ENCODE measurements at places on chromosomes 3 and 15.

DNA sequence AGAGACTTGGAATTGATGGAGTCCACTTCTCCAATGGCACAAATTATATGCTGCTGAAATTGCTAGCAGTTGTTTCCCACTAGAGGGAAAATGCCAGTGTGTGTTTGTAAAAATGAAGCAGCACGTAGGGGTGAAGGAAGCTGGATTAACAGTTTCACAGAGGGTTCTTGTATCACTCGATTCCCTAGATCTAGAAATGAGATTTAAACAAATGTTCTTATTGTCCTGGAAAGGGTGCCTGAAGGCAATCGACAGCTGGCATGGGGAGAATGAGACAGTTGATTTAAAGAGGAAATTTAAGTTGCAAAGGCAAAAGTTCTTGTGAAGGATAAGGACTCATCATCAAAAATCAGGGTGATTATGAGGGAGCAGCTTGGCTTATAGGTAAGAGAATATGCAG is 234.8 kb upstream of the ARPP21 start:
- peak; percentile 13 for DNase-seq

DNA sequence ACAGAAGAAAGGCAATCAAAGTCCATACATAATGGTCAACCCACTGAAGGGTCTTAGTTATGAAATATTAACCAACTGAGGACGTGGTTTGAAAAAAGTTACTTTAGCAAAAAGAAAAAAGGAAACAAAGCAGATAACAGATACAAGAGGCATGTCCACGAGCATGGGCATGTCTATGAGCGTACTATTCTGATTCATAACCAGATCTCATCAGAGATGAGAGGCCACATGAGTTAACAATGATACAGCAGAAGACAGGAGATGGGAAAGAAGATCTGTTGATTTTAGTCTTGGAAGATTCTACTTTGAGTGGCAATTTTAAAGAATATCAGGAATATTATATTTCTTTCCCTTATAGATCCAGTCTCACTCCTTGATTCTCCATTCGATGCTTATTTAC is 262.9 kb upstream of the SLITRK3 start:
- no peak for DNase-seq

DNA sequence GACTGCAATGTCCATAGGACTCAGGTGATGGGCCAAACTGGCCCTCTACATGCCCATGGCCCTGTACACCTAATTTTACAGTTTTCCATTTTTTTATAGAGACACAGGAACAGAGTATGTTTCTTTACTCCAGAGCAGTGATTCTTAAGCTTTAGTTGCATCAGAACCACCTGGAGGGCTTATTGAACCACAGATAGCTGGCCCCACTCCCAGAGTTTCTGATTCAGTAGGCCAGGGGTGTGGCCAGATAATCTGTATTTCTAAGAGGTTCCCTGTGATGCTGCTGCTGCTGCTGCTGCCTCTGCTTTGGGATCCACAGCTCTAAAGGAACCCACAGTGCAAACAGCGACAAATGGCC is 5.1 kb downstream of the RBP1 start:
- peak; percentile 43 for DNase-seq

DNA sequence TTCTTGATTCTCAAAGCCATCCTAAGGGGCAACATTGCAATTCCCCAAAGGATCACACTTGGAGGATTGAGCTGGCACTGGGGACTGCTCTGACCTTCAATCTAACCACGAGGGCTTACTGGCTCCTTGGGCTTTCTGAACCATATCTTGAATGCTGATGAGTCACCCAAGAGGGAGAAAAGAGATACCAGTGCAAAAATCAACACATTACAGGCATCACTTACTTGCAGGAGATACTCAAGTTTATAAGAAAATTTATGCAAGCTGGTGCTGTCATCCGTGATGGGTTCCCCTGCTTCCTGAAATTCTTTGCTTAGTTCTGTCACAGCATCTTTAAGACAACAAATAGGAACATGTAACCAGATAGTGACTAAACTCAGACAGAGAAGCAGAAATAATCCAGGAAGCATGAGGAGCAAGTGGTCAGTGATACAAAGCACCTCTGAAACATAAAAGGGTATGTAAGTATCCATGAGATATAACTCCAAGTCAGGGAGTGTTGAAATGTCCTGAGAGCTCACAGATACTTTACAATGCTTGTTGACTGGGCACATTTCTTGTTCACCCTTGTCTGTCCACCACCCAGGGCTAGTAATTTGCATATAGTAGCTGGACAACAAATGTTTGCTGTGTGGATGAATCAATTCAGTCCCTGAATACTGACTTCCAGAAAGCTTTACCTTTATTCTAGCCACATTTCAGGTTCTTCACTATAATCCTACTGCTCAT is 14.1 kb downstream of the FYCO1 start:
- DNase-seq: peak; percentile 50

- no peak for DNase-seq
Observed at GRCh38 chr3:113649174-113649845, 47.1 kb downstream of the USF3 start.

- DNase-seq: no peak
Observed at GRCh38 chr15:62559381-62559733, 394.3 kb upstream of the C2CD4B start.

- DNase-seq: no peak
Observed at GRCh38 chr3:123951522-123952447, 9.2 kb downstream of the CCDC14 start.

- DNase-seq: no peak
Observed at GRCh38 chr15:69843900-69844304, 253.8 kb downstream of the TLE3 start.

- peak; percentile 60 for DNase-seq
Observed at GRCh38 chr3:14329116-14329830, 73.1 kb upstream of the SLC6A6 start.

- DNase-seq: no peak
Observed at GRCh38 chr3:156923349-156923748, 97.2 kb downstream of the LEKR1 start.

DNA sequence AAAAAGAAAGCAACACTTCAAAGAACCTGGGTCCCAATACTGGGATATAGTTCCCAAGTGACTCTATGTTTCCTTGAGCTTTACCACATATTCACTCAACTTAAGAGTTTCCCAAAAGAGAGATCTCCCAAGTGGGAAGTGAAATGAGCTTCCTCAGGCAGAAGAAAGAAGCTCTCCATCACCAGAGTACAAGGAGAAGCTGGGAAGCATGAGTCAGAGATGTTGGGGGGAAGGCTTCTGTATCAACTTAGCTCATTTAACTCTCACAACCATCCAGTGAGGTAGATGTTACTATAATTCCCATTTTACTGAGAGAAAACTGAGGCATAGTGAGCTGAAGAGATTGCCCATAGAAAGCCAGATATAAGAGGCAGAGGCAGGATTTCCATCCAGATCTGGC is 47.0 kb upstream of the TRIM42 start:
- DNase-seq: peak; percentile 45

DNA sequence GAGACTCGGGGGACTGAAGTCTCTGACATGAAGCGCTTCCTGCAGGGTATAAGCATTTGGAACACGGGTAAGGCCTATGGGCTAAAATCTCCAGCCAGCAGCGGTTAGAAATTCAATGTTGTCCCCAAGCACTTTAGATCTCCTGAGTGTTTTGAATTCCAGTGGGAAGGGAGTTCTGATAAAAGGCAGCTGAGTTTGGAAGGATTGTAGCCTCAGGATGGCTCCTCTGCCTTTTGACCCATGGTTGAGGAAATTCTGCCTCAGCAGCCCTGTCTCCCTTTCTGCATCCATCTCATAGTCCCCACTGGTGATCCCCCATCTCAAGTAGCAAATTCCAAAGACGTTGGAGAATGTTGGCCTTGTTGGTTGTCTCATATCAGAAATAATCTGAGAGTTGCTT is 24.2 kb upstream of the HACD2 start:
- DNase-seq: no peak

DNA sequence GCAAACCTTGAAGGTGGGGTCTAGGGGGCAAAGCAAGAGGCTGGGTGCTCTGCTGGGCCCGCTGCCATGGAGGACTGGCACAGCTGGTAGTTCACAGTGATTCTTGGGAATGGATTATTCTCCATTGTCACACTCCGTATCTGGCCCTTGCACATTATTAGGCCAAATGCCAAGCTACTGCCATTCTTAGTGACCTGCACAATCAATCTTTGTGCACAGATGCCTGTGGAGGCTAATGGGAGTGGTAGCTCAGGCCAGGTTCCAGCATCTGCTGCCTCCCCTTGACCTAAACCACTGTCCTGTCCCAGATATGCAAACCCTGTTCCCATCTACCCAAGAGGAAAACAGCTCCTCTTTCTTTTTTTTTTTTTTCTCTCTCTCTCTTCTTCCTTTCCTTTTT is 67.5 kb downstream of the TIPARP start:
- no peak for DNase-seq

DNA sequence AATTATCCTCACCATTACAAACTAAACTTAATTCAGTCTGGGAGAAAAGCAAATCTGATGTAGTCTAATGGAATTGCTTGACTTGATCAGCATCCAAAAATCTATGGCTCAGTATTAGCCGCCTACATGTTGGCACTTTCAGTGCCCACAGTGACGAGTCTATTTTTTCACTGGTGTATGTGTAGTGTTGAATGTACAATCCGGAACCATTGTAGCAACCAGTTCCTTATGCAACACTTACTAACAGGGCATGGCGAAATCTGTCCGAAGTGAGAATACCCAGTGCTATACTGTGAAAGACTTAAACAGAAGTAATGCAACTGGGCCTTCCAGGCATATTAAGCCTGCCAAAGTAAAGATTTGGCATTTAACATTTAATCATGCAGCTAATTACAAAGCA is 18.6 kb downstream of the LRRN1 start:
- no peak for DNase-seq

DNA sequence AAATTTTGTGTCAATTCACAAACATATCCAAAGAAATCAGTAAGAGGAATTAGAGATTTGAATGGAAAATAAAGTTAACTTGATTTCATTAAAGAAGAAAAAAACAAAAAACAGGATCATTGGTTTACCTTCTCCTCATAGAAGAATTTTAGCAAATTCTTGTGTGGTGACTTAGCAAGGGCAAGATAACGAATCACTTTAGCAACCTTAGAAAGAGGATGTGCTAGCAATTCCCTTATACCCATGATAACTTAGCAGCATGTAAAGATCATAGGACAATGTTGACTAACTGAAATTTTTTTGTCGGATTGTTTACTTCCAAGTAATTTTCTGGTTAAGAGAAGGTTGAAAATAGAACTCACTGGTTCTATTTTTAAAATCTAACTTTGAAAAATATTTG is 609.3 kb downstream of the GBE1 start:
- DNase-seq: no peak

GRCh38 chr15:53530761-53531160 is 228.7 kb downstream of the WDR72 start:
- DNase-seq: no peak

DNA sequence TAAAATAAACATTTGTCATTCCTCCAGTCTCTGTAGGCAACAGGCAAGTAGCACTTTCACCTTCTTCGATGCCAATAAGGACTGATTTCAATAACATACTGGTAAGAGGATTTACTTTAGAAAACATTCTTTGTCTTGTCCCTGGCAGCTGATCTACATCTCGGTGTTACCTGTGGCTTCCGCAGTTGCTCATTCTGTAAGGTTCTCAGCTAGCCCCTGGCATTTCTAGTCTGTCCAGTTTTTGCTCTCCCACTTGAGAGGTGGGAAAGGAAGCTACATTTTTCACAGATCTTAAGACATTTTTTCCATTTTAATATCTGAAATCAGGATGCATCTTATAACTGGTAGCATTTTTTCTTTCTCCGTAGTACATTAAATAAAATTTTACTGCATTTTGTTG is 19.7 kb upstream of the MAP6D1 start:
- DNase-seq: no peak

DNA sequence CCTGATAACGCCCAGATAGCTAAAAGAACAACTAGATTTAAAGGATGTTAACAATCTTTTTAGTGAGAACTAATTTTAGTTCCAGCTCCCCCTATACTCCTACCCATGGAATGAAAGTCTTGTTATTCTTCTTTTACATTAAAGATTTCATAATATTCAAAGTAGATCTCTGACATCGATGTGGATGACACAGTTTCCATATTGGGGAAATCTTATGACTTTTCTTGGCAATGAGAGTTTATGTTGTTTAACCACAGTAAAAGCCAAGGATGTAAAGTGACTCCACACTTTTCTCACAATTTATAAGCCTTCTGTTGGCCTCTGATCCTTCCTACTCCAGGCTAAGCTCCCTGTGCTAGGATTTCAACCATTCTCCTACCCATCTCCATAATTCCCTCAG is 332.6 kb upstream of the KCNMB2 start:
- peak; percentile 18 for DNase-seq

- no peak for DNase-seq
Observed at GRCh38 chr15:70417535-70417934, 319.8 kb upstream of the TLE3 start.

DNA sequence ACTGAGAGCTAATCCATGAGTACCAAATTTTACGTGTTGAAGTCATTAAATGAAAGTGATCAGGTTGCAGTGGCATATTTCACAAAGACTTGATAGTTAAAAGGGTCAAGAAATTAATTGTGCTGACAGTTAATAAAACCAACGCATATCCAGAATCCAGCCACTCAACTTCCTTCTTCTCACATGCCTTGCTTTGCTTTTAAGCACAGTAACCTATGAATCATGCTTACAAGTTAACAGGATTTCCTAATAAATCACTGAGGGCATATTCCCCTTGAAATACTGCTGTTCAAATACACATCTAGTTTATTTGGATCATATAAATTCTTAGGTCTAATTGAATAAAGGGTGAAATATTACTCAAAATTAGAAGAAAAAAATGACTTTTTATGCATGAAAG is 801.5 kb upstream of the EPHA6 start:
- no peak for DNase-seq

DNA sequence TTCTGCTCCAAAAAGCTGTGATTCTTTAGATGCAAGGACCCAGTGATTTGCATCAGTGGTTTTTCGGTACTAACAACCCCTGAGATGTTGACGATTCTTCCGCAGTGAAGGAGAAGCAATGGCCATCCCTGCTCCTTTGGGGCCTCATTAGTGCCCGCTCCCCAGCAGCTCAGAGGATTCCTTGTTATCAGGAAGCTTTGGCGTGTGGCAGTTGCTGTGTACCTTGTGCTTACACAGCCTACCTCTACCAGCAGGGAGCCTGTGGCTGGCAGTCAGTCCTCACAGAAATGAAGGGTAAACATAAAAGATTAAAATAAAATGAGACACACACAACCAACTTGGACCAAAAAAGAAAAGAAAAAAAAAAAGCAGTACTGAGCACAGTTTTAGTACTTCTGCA is 55.2 kb downstream of the CNTN3 start:
- no peak for DNase-seq

DNA sequence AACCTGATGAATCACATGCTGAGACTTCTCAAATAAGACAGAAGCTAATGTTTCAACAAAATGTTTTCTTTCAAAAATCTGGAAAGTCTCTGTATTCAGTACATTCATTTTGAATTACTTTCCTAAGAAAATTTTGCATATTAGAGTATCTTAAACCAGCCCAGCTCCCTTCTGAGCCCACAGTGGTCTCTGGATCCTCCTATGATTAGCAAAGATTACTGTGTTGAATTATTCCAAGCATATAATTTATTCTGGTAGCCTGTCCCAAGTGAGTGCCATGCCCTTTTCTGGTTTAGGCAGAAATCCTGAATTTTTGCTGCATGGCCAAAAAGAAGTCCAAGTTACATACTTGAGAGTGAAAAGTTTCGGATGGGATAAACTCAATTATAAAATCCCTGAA is 279.0 kb downstream of the CTNNB1 start:
- DNase-seq: no peak

- DNase-seq: no peak
Observed at GRCh38 chr3:17469954-17470353, 272.5 kb downstream of the TBC1D5 start.
